ENCODE measurements at places on chromosomes 4 and X.
A peak's percentile ranks its signal among the peaks of the same experiment; 100 is the strongest.

DNA sequence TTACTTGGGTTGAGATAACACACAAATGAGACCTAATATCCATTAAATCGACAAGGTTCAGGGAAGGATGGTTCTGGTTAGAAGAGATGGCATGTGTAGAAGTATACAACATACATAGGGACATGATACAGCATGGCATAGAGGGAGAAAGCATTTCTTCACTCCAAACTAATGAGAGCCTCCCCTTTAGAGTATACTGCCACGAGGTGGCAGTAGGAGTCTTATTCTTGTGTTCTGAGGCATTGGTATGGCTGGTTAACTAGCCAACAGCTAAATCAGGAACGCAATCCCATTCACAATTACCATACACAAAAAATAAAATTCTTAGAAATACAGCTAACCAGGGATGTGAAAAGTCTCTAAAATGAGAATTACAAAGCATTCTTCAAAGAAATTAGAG, 29.1 kb upstream of the TRO start:
- DNase-seq: no peak

DNA sequence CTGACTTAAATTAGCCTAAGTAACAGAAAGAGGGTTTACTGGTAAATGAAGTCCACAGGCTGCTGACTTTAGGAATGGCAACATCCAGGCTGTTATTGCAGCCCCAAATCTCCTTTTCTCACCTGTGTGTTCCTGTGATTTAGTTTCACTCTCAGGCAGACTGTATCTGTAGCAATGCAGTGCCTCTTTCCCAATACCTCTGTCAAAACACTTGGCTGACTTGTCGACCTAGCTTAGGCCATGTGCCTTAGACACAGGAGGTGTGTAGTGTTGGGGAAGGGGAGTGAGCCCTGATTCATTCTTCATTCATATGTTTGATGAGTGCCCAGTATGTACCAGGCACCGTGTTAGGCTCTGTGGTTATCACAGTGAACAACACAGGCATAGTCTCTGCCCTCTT, 46.9 kb downstream of the JADE3 start:
- no peak for DNase-seq

- DNase-seq: no peak
Observed at GRCh38 chrX:54747733-54748393, 50.2 kb downstream of the ITIH6 start.

DNA sequence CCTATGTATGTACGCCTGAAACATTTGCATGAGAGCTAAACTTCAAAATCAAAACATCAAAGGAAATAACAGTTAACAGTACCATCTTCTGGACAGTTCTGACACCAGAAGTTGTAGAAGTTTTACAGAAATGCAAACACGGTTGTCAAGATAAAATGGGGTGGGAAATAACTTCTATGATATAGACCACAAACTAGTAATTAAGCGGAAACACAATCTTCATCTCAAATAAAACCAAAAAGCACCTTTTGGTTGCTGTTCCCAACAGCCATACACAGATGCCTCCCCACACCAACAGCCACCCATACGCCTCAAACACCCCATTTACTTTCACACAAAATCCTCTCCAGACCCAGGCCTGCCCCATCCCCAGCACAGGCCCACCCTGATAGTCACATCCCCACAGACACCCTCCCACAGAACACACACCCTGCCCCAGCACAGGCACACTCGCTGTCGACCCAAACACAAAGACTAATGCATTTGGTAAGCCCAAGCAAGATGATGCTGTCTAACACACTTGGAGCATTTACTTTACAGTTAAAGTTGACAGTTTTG, 64.3 kb downstream of the TAPT1 start:
- DNase-seq: no peak

- DNase-seq: no peak
Observed at GRCh38 chrX:115573185-115573584, 12.2 kb downstream of the PLS3 start.

DNA sequence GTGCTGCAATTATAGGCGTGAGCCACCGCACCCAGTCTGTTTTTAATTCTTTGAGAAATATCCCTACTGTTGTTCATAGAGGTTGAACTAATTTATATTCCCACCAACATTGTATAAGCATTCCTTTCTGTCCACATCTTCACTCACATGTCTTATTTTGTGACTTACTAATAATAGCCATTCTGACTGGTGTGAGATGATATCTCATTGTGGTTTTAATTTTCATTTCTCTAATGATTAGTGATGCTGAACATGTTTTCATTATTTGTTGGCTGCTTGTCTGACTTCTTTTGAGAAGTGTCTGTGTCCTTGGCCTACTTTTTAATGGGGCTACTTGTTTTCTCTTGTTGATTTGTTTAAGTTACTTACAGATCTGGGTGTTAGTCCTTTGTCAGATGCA, 310.9 kb upstream of the MAOA start:
- DNase-seq: no peak

DNA sequence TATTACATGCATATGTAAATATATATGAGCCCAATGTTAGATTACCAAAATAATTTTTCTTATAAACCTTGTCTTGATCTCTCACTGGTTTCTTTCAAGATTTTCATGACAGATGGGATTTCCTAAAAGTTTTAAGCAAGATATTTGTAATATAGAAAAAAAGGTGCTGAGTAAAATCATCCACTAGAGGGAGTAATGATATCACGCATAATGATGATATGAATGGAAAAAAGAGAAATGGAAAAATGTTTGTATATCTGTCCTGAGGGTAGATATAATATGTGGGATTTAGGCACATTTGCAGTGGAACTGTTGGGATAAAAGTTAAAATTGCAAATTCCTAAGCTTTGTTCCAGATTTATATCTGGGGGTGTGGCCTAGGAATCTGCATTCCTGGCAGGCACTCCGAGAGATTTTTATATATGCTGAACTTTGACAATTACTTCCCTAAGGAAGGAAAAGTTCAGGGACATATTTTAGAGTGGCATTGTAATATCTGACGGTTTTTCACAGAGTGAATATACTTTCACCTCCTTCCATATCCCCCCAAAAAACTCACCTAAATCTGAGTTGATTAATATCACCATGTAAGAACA, 60.5 kb downstream of the TMA16 start:
- no peak for DNase-seq

- DNase-seq: no peak
Observed at GRCh38 chrX:2610246-2611170, 80.6 kb upstream of the CD99 start.

DNA sequence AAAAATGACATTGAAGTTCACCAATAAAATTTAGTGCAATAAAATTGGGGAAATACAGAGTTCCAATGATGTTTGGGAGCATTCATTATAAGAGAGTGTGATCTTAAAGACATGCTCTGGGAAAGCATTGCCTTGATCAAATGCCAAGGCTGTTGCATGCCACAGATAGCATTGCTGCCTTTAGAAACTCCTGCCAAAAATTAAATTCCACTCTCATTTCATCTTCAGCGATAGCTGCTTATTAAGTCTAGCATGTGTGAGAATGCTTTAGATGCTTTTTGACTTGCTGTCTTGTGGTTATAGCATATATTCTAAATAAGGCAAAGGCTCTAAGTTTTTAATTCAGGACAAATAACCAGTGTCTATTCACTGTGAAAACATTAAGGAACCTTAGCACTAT, 49.3 kb downstream of the NPNT start:
- no peak for DNase-seq

- DNase-seq: peak; percentile 97
Observed at GRCh38 chr4:118278473-118279274, 74.1 kb downstream of the PRSS12 start.

DNA sequence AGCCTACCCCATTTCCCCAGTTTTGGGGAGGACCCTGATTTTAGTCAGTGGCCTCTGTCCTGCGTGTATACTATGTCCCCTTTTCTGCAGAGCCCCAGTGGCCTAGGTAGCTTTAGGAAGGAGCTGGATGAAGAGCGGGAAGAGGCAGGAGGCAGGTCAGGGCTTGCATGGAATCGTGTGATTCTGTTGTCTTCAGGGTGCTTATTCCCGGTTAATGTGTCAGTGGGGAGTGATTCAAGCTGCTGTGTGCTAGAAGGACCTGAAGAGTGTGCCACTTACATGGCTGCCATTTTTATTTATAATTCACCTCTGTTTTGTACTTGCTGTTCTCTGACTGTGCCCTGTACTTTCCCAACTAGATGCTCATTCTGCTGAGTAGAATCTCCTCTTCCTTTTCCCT, 127.3 kb upstream of the AMOT start:
- no peak for DNase-seq

- peak; percentile 52 for DNase-seq
Observed at GRCh38 chrX:155070975-155071693, at the start of the genes BRCC3, CMC4 and MTCP1. BRCC3 (plus strand) TSS chrX:155071508; CDS start chrX:155071528, 20 bp downstream. CMC4 (minus strand) TSS chrX:155071136; CDS start chrX:155064023, 7,113 bp downstream. MTCP1 (minus strand) TSS chrX:155071136; CDS start chrX:155066010, 5,126 bp downstream.

DNA sequence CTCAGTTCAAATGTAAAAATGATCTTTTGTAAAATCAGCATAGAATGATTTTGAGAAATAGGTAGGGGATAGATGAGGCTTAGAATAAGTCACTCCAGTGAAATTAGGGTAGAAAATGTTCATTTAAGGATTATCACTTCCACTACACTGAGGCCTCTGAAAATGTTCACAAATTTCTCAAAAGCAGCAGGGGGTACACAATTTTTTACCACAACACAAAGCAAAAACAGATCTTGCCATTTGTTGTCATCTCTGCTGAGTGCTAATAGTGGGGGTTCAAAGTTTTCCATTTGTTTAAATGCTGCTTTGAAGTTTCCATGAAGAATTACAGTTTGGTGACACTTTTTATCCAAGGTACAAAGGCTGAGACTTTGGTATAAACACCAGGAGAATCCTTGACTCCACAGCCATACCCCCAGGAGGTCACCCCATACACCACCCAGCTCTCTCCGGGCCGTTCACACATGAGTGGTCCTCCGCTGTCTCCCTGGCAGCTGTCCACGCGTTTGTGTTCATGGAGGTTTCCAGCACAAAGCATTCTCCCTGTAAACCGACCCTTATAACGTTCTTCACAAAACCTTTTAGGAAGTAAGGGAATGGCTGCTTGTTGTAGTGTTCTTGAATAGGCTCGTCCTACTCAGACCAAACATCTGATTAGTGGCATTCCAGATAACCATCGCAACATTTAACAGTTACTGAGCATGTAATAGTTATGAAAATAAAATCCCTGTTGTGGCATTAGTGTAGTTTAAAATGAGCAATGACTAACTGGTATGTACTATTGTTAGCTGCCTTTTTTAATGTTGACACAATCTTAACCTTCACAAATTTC, 71.0 kb downstream of the PRSS12 start:
- DNase-seq: no peak

DNA sequence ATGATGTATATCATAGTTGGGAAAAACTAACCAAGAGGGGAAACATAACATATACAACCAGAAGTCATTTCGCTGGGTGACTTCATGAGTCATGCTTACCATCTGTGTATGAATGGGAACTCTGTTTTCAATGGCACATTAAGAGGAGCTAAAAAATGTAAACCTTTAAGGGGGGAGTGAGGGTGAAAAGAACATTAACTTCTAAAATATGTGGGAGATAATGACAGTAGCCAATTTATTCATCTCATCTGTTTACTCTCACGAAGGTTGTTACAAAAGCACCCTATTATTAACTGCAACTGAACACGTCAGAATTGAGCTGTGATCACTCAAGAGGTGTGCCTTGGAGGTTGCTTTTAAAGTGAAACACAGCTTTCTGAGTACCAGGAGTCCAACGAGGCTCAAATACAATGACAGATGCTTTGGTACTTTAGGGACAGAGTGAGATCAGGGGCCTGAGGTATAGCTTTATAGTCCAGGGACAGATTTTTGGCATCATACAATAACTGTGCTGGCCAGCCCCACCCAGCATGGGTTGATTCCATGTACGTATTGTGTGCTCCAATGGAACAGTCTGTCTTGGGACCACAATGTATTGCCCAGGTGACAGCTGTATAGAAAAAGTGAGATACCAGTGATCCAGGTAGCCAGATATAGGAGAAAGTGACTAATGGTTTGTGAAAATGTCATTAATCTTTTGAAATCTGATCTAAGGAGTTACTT, 107.3 kb downstream of the AMMECR1 start:
- DNase-seq: no peak

DNA sequence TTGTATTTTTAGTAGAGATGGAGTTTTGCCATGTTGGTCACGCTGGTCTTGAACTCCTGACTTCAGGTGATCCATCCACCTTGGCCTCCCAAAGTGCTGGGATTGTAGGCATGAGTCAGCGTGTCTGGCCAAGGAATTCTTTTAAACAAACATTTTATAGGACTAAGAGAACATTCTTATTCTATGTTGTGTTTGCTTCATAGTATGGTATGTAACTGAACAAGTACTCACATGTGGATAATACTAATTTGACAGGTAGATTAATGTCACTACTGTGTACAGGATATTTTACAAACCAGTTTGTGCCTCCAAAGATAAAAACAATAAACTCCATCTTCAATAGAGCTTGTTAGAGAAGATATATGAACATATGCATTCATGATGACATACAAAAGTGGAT, 1353.4 kb downstream of the PCDH7 start:
- DNase-seq: no peak

- DNase-seq: no peak
Observed at GRCh38 chr4:107900067-107900466, 31.3 kb upstream of the CYP2U1 start.

GRCh38 chr4:126572264-126572663, 1060.5 kb upstream of the INTU start:
- DNase-seq: no peak

DNA sequence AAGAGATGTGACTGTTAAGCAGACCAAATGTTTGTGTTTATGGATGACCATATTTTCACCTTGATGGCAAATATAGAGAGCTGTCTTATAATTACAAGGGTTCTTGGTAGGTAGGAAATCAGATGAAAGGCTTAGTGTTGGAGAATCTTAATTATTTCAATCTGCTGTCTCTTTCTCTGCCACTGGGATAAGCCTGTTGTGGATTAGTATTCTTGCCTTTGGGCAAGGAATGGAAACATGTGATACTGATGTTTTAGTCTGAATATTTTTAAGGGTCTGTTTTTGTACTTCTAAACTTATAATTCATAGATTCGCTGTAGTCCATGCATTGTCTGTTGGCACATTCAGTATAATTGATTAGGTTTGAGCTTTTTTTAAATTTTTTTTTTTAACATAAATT, 23.7 kb upstream of the NUDT6 start:
- no peak for DNase-seq

GRCh38 chr4:40531636-40532023, 98.0 kb downstream of the RBM47 start:
- DNase-seq: no peak

GRCh38 chr4:144591401-144591800, 54.6 kb upstream of the HHIP start:
- no peak for DNase-seq

DNA sequence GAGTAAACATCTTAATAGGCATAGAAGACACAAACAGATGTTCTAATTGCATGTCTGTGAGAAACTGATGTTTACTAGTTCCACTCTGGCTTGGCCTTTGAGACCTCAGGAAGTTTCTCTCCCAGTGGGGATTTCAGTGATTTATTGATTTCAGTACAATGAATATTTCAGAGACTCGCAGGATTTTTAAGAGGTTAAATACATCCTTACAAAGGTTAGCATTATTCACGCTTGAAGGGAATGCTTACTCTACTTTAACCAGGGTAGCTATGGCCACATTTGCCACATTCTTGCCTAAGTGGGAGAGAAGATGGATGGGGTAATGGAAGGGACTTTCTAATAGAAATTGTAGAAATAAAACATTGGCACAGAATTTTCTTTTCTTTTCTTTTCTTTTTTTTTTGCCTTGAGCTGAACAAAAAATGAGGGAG, 480.1 kb downstream of the SPRY1 start:
- no peak for DNase-seq
